ENCODE measurements at places on chromosomes 2 and 18.
A peak's percentile ranks its signal among the peaks of the same experiment; 100 is the strongest.

- no peak for DNase-seq
These were observed 28.7 kb upstream of the KCNF1 start for GRCh38 chr2:10883066-10883465.

GRCh38 chr2:100197631-100198153 is 55.3 kb upstream of the AFF3 start:
- no peak for DNase-seq

DNA sequence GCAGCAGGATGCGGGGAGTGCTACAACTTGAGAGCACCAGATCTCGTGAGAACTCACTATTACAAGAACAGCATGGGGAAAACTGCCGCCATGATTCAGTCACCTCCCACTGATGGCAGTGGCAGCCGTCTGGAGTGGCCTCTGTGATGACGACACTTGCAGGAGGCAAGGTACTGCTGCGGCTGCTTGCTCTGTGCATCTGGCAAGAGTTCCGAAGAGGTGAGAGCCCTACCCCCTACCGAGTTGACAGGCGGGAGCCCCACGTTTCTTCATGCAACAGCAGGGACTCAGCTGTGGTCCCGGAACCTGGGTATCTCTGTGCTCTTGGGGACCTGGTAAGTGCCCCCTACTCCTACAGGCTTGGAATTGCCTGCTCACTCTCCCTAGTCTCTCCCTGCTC is 1672.7 kb upstream of the TMEFF2 start:
- DNase-seq, result no peak

- DNase-seq, result no peak
These were observed 43.1 kb downstream of the GPC1 start for GRCh38 chr2:240478346-240479110.

GRCh38 chr2:120555092-120555491 is 180.6 kb upstream of the GLI2 start:
- no peak for DNase-seq

GRCh38 chr2:125857971-125858794 is 797.8 kb upstream of the GYPC start:
- no peak for DNase-seq

GRCh38 chr18:24683925-24684324 is 223.5 kb downstream of the HRH4 start:
- DNase-seq, result no peak

- DNase-seq, result no peak
These were observed 130.0 kb downstream of the GLI2 start for GRCh38 chr2:120865656-120866055.

GRCh38 chr18:8948471-8949149 is 153.9 kb upstream of the NDUFV2 start:
- no peak for DNase-seq

- DNase-seq, result no peak
These were observed 332.0 kb downstream of the SLC4A3 start for GRCh38 chr2:219959471-219959870.

DNA sequence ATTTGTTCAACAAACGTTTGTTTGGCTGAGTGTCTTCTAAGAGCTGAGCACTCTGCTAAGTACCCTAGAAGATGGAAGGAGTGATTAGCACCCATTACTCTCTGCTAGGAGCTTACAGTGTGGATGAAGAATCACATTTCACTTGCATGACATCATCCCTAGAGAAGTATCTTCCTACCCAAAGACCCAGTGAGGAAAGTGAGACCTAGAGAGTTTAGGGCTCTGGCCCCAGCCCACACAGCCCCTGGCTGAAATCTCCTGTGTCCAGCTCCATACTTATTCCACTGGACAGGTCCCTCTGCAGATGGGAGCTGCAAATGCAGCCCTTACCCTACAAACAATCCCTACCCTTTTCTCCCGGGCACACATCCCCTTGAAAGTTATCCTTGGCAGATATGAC is 26.8 kb upstream of the EPAS1 start:
- no peak for DNase-seq

- DNase-seq, result no peak
These were observed 818.9 kb downstream of the CBLN2 start for GRCh38 chr18:71725256-71725655.

DNA sequence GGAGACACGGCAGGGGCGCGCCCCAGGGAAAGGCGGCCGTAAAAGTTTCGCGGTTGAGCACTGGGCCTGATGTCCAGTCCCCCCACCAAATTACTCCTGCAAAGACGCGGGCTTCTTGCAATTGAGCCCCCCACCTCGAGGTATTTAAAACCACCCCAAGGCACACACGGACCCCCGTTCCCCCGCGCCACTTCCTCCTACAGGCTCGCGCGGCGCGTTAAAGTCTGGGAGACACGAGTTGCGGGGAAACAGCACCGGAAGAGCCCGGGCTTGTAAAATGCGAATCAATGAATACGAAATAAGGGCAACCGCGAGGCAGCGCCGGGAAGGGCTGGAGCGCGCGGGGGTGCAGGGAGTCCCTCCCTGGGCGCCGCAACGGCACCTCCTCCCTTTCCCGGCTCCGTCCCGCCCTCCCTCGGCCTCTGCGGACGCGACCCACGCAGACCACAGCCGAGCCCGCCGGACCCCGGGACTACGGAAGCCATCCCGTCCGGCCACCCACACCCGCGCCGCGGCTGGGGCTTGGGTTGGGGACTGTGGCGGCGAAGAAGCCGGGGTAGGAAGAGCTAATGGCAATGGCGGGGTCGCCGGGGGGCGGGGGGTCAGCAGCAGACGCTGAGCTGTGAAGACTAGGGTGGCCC is 918 bp upstream of the NETO1 start:
- no peak for DNase-seq

GRCh38 chr2:30026091-30027055 is 105.0 kb upstream of the ALK start:
- DNase-seq, result no peak

- DNase-seq, result peak; percentile 82
These were observed 244.1 kb downstream of the ICOS start for GRCh38 chr2:204180649-204181048.

DNA sequence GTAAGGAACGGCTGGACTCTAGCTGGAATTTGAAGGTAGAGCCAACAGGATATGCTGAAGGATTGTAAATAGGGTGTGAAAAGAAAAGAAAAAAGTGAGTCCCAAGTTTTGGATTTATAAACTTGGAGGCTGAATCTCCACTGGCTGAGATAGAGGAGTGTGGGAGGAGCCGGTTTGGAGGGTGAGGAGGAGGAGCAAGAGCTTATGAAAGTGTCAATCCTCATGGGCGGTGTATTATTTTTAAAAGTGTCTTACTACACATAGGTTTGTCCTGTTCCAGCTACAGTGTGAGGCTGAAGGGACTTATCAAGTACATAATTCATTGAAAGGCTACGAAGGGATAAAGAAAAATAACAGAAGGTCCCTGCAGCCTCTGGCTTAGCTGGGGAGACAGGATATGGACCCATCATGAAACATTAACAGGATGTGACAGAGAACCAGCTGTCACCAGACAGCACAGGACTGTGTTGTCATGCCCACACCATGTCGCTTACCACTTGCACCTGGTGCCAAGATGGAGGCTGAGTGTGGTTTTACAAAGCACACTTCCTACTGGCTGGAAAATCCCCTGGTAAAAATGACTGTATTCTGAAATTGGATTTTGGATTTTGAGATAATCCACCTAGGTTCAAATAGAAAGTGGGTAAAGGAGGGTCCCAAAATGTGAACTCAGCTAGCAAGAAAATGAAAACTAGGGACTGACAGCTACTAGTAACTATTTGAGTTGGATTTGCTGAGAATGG is 2.5 kb upstream of the MREG start:
- DNase-seq, result no peak

DNA sequence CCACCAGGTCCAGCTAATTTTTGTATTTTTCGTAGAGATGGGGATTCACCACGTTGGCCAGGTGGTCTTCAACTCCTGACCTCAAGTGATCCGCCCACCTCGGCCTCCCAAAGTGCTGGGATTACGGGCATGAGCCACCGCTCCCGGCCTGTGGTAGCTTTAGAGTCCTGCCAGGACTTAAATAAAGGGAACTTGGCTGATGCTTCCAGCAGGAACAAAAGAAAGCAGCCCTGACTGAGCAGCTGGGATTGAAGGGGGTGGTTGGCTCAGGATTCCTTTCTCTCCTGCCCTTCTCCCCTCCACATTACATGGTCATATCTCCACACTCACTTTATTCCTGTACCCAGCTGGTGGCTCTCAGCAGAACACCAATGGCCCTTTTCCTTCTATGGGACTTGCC is 20.0 kb downstream of the EFHD1 start:
- no peak for DNase-seq

DNA sequence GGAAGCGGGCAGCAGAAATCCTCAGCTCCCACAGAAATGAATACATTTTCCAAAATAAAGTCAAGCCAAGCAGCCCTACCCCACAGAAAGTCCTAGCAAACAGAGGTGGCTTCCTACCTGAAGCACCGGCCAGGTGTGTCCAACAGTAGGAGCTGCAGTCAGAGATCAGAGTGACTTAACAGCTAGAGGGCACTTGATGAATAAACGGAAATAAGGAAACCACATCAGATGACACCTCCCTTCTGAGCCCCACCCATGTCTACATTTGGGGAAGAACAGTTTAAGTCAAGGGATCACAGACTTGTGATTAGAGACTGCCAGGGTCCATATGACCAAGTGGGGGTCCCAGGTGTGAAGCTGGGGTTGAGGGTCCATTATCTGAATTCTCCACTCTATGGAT is at the start of gene CXCR1:
CXCR1 (minus strand) TSS at position 172 of the 400 bp plus-strand sequence. CDS start 1,751 bp downstream, outside the sequence.
- DNase-seq, result no peak

- no peak for DNase-seq
These were observed 143.7 kb upstream of the RPRM start for GRCh38 chr2:153622285-153622684.

DNA sequence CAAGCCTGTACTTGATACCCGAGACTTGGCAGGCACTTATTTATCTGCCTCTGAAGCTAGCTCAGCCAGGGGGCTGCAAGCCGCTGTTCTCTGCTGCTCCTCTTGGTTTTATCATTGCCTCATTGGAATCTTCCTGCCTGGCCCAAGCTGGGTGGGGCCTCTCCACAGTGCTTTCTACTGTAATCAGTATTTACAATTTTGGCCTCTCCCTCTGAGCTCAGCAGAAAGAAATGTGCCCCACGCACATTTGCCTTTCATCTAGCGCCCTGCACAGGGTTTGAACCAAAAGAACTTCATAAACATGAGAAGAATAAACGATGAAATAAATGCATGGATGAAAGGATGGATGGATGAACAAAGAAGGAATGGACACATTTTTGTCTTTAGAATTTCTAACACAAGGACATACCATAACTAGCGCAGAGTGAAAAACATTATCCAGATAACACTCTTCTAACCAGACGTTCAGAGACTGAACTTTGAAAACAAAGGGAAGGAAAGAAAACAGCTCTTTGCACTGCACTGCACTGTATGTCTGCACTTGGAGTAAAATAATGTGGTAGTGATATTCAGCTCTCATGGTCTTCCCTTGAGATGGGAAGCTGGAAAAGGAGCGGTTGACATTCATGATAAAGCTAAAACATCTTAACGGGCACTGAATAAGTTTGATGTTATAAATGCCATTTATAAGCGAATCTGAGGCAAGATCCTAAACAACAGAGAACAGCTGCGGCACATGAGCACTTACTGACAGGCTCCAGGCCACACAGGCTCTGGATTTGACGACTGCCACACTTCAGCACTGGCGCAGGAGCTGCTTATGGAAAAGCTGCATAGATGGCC is 86.8 kb upstream of the SP3 start:
- no peak for DNase-seq

DNA sequence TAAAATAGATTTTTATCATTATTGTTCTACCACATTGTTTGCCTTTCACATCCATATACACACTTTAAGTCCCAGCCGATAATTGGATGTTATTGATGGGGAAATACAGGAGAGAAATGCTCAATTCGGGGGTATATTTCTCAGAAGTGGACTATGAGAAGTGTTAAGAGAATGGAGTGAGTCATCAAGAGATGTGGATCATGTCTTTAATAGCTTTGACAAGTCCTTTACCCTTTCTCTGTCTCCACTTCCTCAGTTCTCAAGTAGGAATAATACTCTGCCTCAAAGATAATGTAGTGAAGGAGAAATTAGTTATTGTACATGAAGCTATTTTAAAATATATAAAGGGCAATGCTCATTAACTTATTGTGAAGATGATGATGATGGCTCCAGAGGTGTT is 1017.6 kb upstream of the PIK3C3 start:
- no peak for DNase-seq

DNA sequence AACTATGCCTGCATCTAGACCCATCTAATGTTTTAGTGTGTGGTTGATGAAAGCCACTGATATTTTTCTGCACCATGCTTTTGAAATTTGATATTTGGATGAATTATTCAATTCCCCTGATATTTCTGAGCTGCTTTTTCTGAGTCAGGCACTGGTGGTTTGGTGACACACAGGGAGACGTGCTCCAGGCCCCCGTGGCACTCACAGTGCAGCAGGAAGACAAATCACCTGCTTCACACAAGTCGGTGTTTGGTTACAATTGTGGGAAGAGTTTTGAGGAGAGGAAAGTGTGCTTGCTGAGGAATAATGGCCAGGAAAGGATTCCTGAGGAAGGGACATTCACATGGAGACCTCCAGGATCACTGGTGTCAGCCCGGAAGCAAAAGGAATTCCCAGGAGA is 179.7 kb downstream of the ACKR3 start:
- DNase-seq, result no peak

GRCh38 chr2:75064691-75065396 is 106.4 kb downstream of the POLE4 start:
- DNase-seq, result peak; percentile 5

- DNase-seq, result no peak
These were observed 186.8 kb downstream of the FIGN start for GRCh38 chr2:163548970-163549369.

GRCh38 chr18:35030277-35030989 is 10.8 kb upstream of the MAPRE2 start:
- peak; percentile 63 for DNase-seq

DNA sequence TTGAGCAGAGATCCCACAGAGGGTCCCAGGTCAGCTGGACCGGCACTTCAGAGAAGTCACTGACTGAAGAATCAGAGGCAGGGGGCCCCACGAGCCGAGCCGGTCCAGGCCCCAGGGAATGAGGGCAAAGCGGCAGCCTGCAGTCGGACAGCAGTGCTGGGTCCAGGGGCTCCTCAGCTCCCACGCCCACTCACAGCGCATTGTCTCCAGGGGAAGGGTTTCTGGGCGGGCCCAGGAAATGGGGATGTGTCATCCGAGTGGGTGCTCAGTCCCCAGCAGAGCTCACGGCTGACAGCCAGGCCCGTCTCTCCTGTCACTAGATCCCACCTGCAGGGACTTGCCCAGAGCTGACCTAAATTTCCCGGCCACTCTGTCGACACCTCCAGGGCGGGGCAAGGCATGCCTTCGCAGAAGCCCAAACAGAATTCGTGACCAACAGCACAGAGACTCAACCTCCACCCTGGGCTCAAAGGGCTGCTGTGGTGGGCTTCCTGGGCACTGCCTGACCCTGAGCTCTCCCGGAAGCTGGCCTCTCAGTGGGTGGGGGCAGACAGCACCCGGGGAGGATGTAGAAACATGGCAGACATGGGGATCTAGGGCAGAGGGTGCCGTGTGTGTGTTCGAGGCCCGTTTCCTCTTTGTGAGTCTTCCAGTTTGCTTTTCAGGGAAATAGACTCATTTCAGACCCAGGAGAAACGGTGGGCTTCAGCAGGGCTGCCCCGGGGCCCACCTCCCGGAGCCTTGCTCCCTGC is 42.1 kb upstream of the TAF1B start:
- DNase-seq, result no peak
